Fibroblast of the conjunctiva (primary cell): ENCODE measurements at places on chromosomes 6 and 20.
A peak's percentile ranks its signal among the peaks of the same experiment; 100 is the strongest.

- no peak for DNase-seq
Observed at GRCh38 chr6:6657820-6658217, 69.3 kb downstream of the LY86 start.

- DNase-seq, result peak; percentile 1
Observed at GRCh38 chr6:99344289-99344688, 5.2 kb downstream of the FAXC start.

- DNase-seq, result no peak
Observed at GRCh38 chr20:4855555-4855954, 133.8 kb downstream of the PRND start.

GRCh38 chr6:6221787-6222535 is 98.5 kb downstream of the F13A1 start:
- DNase-seq, result no peak

- DNase-seq, result no peak
Observed at GRCh38 chr6:130742131-130742681, 85.0 kb upstream of the SMLR1 start.

- no peak for DNase-seq
Observed at GRCh38 chr6:94376876-94377275, 957.5 kb upstream of the EPHA7 start.

GRCh38 chr6:169045486-169045885 is 208.2 kb downstream of the THBS2 start:
- no peak for DNase-seq

GRCh38 chr6:79506251-79506650 is 31.0 kb downstream of the LCA5 start:
- DNase-seq, result no peak

DNA sequence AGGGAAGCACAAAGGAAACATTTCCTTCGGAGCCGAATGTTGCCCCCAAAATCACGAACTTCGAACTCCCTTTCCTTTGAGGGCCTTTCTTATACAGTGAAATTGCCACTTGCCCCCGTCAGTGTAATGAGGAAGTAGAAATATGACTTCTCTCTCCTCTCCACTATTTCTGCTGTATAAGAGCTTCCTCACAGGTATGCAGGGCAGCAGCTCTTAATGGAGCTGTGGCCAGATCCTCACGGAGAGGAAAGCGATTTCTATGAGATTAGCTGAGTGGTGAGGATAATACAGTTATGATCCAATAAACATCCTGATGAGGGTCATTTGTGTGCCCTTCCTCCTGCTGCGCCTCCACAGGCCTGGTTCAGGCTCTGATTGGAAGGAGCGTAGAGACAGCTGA is 10.8 kb upstream of the CPNE5 start:
- no peak for DNase-seq

- no peak for DNase-seq
Observed at GRCh38 chr6:128672023-128672422, 151.6 kb upstream of the PTPRK start.

DNA sequence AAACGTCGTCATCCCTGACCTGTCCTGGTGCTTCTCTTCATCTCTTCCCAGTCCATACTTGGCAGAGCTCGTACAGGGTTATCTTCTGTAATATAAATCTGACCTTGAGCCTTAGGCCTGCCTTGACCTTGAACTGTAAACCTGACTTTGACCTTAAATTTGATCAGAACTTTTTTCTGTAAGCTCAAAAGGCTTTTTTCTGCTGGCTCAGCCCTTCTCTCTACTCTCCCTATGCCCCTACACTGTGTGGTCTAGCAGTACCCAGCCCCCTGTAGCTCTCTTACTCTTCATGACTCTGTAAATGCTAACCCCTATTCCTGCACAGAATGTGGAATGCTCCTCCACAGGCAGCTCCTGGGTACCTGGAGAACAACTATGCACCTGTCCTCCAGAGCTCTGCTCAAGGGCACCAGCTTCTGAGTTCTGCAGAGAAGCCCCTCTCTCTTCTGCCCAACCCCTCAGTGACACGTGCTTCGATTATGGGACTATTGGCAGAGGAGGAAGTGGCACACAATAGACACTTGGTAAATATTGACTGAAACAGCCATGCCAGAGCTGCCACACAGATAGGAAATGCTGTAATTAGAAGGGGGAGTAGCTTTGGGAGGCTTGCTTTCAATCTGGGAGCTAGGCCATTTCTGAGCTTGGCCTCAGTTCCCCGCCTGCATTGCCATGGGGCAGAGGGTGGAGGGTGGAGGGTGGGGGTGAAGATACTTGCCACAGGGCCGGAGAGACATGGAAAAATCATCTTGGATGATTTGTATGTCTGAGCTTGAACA is 15.4 kb downstream of the SNPH start:
- DNase-seq, result no peak

GRCh38 chr6:25944688-25945574 is 14.4 kb upstream of the SLC17A2 start:
- DNase-seq, result no peak

GRCh38 chr6:51553246-51554015 is 534.0 kb downstream of the PKHD1 start:
- no peak for DNase-seq

- no peak for DNase-seq
Observed at GRCh38 chr6:78533426-78533825, 333.9 kb upstream of the IRAK1BP1 start.

DNA sequence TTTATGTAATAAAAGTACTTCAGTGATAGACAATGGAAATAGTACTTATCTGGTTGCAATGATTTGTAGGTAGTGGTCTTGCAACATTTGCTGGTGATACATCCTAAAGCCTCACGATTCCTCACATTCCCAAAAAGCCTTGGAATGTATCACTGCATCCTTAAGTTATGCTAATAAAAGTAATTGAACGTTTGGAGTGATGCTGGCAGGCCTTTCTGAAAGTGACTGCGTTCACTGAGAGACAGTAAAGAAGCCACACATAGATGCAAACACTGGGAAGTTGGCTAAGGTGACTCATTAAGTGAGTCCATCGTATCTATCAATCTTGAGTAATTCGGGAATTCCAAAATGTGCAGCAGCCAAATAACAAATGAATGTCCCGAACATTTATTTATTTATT is 444.1 kb upstream of the SOX4 start:
- no peak for DNase-seq

GRCh38 chr6:120966321-120966720 is 368.0 kb downstream of the TBC1D32 start:
- DNase-seq, result no peak

GRCh38 chr6:25886066-25886465 is 12.0 kb upstream of the SLC17A3 start:
- DNase-seq, result no peak

DNA sequence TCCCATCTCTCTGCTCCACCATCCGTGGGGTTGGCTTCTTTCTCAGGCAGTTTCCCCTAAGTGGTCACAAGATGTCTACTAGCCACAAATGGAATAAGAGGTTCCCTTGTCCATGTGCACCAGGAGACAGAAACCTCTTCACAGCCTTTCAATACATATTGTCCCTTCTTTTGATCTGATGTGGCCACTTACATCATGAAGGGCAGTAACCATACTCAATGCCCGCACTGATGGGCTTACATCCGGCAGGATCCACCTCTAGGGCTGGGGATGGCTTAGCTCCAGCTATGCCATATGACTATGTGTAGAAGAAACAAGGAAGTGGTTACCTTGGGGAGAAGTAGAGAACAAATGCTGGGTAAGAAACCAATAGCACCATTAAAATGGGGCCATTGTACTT is 64.4 kb downstream of the PLEKHG1 start:
- DNase-seq, result no peak

- no peak for DNase-seq
Observed at GRCh38 chr20:4665591-4665990, 56.1 kb upstream of the PRND start.
